AG20443 (cell line): ENCODE measurements at places on chromosomes 4 and X.
A peak's percentile ranks its signal among the peaks of the same experiment; 100 is the strongest.

GRCh38 chr4:152427981-152428380 lies 107.9 kb downstream of the FBXW7 start:
- DNase-seq, result no peak

DNA sequence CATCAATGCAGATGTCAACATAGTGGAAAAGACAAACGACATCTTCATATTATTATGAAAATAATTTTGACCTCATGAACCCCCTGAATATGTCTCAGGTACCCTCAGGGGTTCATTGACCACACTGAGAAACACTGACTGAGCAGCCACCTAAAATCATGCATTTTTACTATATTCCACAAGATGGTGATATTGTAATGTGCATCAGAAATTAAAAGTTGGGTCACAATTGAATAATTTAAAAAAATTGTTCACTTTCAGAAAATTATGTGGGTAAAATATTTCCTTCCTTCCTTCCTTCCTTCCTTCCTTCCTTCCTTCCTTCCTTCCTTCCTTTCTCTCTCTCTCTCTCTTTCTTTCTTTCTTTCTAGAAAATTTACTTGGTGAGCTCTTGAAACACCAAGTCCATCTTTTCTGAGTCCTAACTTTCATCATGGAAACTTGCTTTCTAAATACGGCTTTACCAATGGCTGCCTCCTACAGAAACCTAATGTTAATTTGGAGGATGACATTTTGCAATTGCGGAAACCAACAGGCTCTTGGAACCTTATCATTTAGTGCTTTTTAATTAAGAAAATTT lies 103.6 kb downstream of the RTL3 start:
- DNase-seq, result peak; percentile 12

DNA sequence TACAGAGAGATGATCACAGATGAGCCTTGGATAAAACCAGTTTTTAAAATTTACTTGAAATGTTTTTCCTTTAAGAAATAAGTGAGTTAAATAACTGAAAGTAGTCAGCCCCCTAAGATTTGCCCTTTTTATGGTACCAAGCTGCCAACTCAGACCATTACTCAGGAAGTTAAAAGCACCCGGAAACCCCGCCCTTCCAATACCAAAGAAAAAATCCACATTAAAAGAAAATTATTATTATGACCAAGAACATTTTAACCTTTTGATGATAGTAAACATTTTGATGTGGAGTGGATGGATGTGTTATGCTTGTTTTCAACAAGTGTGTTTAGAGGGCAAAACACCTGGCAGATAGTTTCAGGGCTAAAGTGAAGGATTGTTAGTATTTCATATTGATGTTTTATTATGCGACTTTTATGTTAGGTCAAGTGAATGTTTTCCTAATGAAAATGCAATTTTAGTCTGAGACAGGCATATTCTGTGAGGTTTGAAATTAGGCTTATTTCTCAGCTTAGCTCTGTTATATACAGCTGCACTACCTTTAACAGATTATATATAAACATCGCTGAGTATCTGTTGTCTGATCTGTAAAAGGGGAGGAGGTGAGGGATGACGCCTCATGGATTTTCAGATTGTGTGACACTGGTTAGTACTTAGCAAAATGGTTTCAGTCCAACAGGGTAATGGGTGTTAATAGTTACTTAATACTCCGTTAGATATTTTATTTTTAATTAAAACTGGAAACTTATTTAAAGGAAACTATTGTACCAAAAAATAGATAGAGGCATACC lies 89.0 kb downstream of the KDM6A start:
- no peak for DNase-seq

- peak; percentile 12 for DNase-seq
These were observed 60.8 kb downstream of the RRAGB start for GRCh38 chrX:55778322-55778721.

DNA sequence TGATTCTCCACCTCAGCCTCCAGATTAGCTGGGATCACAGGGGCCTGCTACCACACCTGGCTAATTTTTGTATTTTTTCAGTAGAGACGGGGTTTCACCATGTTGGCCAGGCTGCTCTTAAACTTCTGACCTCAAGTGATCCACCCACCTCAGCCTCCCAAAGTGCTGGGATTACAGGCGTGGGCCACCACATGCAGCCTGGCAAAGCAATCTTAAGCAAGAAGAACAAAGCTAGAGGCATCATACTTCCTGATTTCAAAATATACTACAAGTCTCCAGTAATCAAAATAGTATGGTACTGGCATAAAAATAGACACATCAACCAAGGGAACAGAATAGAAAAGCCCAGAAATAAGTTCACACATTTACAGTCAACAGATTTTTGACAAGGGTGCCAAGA lies 12.8 kb upstream of the F8A1 start:
- no peak for DNase-seq

- no peak for DNase-seq
These were observed 35.5 kb downstream of the AMER1 start for GRCh38 chrX:64169988-64170387.

GRCh38 chr4:8694651-8695151 lies 102.1 kb downstream of the CPZ start:
- DNase-seq, result no peak

- DNase-seq, result no peak
These were observed 32.8 kb upstream of the JAKMIP1 start for GRCh38 chr4:6232836-6233785.

DNA sequence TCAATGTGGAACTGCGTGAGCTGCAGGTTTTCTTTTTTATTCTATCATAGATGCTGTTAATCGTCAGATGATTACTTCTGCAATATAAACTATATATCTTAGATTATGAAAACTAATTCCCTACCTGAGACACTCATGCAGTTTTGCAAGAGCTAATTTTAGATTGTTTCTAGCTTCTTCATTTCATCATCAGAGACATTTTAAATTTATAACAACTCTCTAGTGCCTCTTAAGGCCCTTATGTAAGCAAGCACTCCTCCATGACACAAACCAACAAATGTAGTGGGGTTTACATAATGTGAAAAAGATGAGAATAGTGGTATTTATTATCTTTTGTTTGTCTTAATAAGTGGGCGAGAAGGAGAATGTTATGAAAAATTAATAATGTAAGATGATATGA lies 170.2 kb upstream of the ETNPPL start:
- no peak for DNase-seq

GRCh38 chr4:125434136-125434535 lies 119.4 kb downstream of the FAT4 start:
- peak; percentile 58 for DNase-seq

DNA sequence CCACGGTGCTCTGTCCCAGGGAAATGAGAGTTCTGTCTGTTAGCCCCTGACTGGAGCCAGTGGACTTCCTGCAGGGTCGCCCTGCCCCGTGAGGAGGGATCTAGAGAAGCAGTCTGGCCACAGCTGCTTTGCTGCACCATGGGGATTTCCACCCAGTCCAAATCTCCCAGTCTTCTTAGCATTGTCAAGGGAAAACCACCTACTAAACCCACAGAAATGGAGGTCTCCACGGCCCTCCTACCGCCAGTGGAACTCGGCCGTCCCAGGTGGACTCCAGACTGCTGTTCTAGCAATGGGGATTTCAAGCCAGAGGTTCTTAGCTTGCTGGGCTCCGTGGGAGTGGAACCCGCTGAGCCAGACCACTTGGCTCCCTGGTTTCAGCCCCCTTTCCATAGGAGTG lies 133.3 kb upstream of the PCDH7 start:
- DNase-seq, result no peak

GRCh38 chrX:20218836-20219505 lies 47.7 kb downstream of the RPS6KA3 start:
- peak; percentile 17 for DNase-seq

- no peak for DNase-seq
These were observed 263.3 kb downstream of the BMPR1B start for GRCh38 chr4:95021099-95021498.

GRCh38 chr4:72305080-72305479 lies 263.9 kb downstream of the ADAMTS3 start:
- no peak for DNase-seq

DNA sequence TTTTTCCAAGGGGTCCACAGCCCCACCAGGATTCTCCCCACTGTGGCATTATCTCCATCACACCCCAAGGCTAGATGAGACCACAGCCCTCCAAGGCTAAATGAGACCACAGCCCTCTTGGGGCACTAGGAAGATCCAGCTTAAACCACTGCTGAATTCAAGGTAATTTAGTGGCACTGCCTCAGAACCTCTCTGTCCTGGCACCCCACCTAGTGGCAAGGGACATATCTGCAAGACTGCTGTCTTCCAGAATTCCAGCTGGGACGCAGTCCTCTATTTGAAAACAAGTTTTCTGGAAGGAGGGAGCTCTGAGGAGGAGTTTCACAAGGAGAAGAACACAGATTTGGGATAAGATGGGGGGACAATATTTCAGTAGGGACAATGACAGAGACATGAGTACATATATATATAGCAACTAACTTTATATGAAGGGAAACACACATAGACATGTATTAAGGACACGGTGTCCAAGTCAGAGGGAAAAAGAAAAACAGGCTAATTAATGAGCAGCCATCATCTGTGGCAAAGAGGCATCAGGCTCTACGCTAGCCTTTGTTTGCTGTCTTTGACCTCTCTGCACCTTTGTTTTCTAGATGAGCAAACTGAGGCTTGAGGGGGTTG lies 9.3 kb downstream of the CETN2 start:
- peak; percentile 31 for DNase-seq

GRCh38 chrX:39260965-39261364 lies 459.7 kb downstream of the MID1IP1 start:
- no peak for DNase-seq

DNA sequence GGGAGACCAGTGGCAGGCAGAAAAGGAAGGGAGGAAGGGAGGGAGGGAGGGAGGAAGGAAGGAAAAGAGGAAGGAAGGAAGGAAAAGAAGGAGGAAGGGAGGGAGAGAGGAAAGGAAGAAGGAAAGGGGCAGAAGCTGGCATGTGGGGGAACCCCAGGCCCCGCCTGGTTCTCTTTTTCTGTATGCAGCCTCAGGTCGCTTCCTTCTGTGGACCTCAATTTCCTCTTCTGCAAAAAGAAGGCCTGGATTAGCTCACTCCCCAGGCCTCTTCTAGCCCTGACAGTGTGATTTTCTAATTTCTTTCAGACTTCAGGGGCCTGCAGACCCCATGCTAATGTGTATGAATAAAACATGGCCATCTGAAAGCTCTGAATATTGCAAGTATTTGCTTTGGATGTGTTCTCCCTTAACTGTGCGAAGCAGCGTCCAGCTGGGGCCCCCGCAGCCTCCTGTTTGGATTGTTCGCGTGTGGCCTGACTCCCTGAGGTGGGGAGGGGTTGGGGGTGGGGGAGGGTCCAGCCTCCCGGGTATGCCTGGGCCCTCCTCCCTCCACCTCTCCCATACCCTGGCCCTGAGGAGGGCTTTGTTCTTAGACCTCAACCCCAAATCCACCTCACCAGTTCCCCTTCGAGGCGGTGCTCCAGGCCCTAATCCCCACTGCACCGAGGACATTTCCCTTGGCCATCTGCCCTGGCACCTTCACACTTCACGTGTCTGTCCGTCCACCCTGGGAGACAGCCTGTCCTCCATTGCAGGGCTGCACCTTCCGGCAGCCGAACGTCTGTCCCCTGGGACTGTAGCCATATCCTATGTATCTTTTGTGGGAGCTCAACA lies 199.9 kb upstream of the ATP6AP2 start:
- DNase-seq, result no peak

- DNase-seq, result no peak
These were observed 18.1 kb downstream of the FGFRL1 start for GRCh38 chr4:1029529-1029928.

- DNase-seq, result peak; percentile 53
These were observed at the start of gene TBL1X for GRCh38 chrX:9464435-9465371. Gene TBL1X (plus strand): TSS chrX:9465058. CDS start chrX:9653587, 188,529 bp downstream.

- DNase-seq, result no peak
These were observed 31.9 kb downstream of the TRAPPC11 start for GRCh38 chr4:183691006-183691405.

DNA sequence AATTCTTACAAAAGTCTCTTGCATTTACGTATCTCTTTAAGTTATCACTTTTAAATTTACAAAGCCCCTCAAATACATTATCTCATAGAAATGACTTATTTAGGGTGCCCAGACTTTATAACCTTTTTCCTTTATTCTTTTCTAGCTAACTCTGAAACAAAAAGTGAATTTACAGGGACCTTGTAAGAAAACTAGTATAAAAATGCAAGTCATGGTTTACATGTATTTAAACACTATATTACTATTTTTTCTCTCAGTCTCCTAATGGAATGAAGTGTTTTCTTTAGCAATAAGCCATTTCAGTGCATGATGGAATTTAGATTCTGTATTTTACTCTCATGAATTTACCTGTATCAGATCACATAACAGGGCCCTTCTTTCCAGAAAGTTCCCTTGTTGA lies 14.5 kb upstream of the HEPH start:
- DNase-seq, result no peak

- DNase-seq, result no peak
These were observed 57.5 kb downstream of the MTM1 start for GRCh38 chrX:150625875-150626274.

- no peak for DNase-seq
These were observed 106.1 kb upstream of the PAK3 start for GRCh38 chrX:110989869-110990268.

DNA sequence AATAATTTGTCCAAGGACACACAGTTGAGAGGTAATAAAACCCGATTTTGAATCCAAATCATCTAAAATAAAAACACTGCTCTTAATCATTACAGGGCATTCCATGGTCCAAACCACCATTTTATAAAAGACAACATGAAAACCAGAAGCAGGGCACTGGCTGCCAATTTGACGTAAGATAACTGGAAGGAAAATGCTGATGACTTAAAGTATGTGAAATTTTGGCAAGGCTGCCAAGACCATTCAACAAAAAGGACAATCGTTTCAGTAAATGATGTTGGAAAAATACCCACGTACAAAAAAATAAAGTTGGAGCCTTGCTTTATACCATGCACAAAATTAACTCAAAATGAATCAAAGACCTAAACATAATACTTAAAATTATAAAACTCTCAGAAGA lies 344.4 kb downstream of the RAPGEF2 start:
- no peak for DNase-seq

DNA sequence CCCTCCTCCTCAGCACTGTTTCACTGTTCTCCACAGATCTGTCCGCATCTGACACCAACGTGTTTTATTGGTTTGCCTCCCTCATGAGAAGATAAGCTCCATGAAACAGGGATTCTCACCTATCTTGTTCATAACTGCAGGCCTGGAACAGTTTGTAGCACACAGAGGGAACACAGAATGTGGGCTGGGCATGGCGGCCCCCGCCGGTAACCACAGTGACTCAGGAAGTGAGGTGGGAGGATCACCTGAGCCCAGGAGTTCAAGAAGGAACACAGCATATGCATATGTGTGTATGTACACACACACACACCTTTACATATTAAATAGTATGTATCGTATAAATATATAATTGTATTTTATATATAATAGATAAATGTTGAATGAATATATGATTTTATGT lies 168.6 kb downstream of the AFAP1 start:
- no peak for DNase-seq
